ENCODE measurements at places on chromosomes 12 and 14.

DNA sequence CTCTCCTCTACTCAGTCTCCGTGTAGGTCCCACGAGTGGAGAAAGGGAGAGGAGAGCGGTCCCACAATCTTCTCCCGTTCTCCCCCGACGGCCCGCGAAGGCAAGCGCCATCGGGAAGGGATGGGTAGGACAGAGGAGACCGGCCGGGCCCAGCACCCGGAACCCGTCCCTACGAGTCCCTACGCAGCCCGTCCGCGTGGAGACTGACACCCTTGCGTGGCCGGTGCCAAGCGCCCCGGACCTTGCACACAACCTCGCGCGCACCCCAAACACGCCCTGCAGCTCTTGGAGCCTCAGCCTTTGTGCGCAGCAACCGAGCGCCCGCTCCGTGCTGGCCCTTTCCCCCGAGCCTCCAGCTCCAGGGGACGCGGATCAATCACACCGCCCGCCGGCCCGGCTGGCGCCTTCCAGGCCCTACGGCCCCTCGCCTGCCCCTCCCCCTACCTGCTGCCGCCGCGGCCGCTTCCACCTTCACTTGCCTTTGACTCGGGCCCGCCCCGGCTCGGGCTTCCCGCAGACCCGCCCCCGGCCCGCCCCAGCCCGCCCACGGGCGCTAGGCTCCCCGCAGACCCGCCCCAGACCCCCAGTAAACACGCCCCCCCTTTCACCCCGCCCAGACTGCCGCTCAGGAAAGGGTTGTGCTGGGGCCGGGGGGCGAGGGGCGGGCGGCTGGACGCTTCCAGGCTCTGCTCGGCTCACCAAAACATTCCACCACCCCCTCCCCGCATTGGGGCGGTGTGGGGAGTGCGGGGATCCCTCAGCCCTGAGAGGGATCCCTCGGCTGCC is at the start of gene NDRG2:
TSS of gene NDRG2 (minus strand) at position 477 of the 786 bp plus-strand sequence. CDS start 1,746 bp downstream, outside the sequence.
- DNase-seq = peak; percentile 90

GRCh38 chr12:53049571-53050318 is at the start of gene TNS2:
Gene TNS2 (plus strand): TSS chr12:53050065. CDS start chr12:53050186, 121 bp downstream.
- DNase-seq = peak; percentile 89

DNA sequence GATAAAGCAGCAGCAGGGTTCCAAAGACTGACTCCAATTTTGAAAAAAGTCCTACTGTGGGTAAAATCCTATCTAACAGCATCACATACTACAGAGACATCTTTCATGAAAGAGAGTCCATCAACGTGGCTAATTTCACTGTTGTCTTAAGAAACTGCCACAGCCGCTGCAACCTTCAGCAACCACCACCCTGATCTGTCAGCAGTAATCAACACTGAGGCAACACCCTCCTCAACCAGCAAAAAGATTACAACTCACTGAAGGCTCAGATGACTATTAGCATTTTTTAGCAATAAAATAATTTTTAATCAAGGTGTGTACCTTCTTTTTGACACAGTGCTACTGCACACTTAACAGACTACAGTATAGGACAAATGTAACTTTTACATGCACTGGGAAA is 6.6 kb downstream of the CAPRIN2 start:
- DNase-seq = no peak

DNA sequence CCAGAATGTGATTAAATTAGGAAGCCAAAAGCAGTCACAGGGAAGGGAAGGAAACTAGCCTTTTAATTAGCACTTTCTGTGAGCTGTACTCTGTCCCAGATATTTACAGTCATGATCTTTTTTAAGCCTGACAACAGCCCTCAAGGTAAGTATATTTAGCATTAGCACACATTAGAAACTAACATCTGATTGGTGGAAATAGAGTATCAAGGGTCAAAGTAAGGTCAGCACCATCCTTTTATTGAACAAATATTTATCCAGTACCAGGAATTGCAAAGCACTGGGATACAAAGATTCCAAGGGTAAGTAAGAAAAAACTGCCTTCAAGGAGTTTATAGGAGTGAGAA is 28.2 kb downstream of the RPGRIP1 start:
- DNase-seq = no peak

DNA sequence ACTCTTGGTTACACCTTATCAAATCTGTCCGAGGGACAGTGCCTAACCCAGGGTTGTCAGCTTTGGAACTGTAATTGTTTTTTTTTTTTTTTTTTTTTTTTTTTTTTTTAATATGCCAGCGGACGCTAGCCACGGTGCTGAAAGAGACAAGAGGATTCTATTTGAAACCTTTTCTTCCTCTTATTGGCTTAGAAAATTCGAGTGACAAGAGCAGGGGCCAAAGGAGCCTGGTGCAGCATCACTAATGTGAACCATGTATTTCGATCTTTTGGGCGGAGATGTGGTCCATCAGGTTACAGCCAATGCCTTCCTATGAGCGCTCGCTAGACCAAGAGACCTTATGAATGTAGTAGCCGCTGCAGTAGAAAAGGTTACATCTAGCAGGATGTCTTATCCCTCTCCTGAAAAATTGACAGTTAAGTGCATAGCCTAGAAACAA is 922 bp downstream of the PTPRR start:
- no peak for DNase-seq

- no peak for DNase-seq
These were observed 213.6 kb downstream of the DAD1 start for GRCh38 chr14:22375321-22375930.

DNA sequence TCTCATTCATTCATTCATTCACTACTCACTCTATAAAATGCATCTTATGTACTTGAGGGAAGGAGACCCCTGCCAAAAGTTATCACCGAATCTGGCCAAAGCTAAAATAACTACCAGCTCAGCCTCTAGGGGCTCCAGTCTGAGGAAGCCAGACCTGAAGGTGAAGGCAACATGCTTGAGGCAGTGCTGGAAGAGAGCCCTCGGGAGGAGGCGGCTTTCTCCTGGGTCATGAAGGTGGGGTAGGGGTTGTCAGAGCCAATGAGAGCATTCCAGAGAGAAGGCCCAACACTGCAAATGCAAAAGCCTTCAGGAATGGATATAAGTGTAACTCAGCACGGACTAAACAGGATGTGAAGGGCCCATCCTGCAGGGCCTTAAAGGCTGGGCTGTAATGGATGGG is 62.4 kb downstream of the GSC start:
- DNase-seq = no peak

- no peak for DNase-seq
These were observed 7.0 kb downstream of the ITGB7 start for GRCh38 chr12:53200107-53200457.

DNA sequence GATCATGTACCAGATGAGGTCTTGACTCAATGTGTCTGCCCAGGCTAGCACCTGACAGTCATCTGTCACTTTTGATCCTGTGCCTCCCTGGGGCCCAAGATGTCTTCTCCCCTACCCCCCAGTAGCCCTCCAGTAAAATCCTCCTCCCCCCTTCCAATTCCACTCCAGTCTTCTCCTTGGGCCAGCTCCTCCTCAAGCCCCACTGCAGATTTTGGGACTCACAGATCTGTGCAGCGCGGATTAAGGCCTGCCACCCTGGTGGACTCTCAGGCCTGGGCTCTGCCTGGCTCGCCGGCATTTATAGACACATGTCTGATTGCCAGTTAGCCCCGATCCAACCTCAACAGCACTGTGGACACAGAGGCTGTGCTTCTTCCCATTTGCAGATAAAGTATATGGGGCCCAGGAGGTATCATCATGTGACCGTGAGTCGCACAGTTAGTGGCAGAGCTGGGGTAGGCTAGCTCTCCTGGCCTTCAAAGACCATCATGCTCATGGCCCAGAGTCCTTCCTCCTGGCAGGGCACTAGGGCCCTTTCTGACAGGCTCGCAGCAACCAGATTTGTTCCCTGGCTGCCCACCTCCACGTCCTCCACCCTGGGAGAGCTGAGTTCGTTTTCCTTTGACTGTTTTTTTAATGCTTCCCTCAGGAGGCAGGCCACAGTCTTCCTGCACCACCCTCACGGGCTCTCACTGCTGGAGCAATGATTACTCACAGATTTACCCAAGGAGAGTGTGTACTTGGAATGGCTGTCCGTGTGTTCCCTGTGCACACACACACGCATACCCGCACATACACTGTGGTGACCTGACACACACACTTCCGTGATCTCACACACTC is 98.3 kb upstream of the DIO3 start:
- DNase-seq = no peak

DNA sequence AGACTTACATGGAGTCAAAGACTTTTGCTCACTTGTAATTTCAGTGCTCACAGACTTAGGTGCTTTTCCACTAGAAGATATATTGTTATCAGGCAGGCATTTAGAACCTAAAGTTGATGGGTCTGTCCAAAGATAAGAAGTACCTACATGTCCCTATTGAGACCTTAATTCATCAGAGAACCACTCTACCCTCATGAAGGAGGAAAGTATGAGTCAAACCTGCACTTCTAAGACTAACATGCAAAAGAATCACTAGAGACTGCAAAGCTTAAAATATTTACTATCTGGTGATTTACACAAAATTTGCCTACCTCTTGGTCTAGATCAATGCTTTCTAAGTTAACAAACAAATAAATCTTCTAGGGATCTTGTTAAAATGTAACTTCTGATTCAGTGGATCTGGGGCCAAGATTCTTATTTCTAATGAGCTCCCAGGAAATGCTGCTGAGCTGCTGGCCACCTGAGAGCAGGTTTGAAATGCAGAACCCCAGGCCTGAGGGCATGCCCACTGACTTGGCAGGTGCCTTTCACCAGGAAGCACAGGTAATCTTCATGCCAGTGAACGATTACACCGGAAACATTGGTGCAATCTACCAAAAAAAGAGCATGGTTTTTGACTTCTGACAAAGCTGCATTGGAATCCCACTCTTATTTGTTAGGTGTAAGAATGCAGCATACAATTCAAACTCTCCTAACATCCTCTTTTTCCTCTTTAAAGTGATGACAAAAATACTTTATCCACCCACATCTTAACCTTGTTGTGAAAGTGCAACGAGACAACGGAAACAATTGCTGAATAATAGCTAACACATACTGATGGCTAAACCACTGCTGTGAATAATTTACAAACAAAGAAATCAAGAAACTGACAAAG is 214.2 kb downstream of the ADAMTS20 start:
- DNase-seq = no peak

DNA sequence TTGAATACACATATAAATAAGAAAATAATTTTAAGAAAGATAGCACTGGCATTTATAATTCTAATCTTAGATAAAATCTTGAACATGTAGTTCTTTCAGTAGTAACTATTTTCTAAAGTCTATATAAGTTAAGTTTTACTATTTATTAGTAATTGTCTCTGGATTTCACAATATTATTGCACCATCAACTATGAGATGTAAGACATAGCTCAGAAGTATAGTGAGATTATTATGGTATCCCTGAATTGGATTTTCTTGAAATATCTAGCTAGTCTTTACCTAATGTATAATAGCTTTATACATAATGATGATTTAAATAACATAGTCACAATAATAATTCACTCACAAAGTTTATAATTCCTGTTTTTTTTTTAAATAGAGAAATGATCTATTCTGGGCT is 6.7 kb downstream of the CLEC12A start:
- no peak for DNase-seq

- DNase-seq = peak; percentile 95
These were observed at the start of gene NT5DC3 for GRCh38 chr12:103840876-103841689. Gene NT5DC3 (minus strand): TSS chr12:103841234. CDS start chr12:103841156, 78 bp downstream.

- DNase-seq = no peak
These were observed 377.3 kb upstream of the E2F7 start for GRCh38 chr12:77442633-77443032.

- no peak for DNase-seq
These were observed 213.5 kb upstream of the SLC38A2 start for GRCh38 chr12:46585854-46586621.

DNA sequence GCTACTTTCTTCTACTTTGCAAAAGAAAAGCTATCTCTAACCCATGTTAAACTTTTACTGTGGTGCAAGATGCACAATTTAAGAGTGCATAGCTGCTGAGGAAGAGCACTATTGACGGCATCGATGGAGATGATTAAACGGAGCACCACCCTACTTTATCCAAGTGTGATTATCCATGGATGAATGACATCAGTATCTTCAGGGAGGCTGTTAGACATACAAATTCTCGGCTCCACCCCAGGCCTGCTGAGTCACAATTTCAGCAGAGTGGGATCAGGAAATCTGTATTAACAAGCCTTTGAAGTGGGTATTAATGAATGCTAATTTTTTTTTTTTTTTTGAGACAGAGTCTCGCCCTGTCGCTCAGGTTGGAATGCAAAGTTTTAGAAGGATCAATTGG is 16.2 kb downstream of the SLC2A14 start:
- no peak for DNase-seq

GRCh38 chr12:10207136-10207535 is 5.5 kb upstream of the GABARAPL1 start:
- no peak for DNase-seq

GRCh38 chr12:120596901-120597300 is 15.7 kb upstream of the POP5 start:
- DNase-seq = no peak

- peak; percentile 58 for DNase-seq
These were observed 152.7 kb downstream of the DPF3 start for GRCh38 chr14:72740966-72741825.

GRCh38 chr14:89251061-89251460 is 166.0 kb downstream of the FOXN3 start:
- DNase-seq = no peak

DNA sequence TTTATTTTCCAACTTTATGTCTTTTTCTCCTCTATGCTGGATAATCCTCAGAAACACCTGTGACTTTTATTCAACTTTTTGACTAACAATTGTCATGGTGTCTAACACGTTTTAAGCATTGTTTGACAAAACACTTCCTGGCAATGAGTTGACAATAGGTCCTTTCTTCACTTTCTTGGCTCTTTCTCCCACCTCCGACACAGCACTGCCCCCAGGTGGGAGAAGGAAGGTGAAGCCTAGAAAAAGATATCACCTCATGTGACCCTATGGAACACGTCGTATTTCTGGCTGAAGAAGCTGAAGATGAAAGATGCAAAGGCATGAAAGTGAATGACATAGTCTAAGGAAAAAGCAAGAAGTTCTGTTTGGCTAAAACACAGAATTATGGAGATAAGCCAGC is 430.0 kb downstream of the ETNK1 start:
- DNase-seq = no peak

DNA sequence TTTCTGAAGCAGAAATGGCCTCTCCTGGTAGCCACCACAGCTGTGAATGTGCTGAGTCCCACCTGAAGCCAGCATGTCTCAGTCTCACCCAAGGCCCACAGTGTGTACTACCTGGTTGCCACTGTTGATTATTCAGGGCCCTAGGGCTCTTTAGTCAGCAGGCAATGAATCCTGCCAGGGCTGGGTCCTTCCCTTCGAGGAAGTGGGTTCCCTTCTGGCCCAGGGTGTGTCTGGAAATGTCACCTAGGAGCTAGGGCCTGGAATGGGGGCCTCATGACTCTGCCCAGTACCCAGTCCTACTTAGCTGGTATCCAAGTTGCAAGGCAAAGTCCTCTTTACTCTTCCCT is 207.4 kb downstream of the SYNE2 start:
- no peak for DNase-seq

Data from cardiac septum (tissue), 1 donor.